NCI-H774 (cell line): ENCODE measurements at places on chromosomes 12 and 14.

GRCh38 chr14:21382886-21383847 lies 652 bp downstream of the SUPT16H start:
- DNase-seq, result peak; percentile 11

- peak; percentile 77 for DNase-seq
Measured at GRCh38 chr12:31518680-31519227, 72.2 kb downstream of the DENND5B start.

DNA sequence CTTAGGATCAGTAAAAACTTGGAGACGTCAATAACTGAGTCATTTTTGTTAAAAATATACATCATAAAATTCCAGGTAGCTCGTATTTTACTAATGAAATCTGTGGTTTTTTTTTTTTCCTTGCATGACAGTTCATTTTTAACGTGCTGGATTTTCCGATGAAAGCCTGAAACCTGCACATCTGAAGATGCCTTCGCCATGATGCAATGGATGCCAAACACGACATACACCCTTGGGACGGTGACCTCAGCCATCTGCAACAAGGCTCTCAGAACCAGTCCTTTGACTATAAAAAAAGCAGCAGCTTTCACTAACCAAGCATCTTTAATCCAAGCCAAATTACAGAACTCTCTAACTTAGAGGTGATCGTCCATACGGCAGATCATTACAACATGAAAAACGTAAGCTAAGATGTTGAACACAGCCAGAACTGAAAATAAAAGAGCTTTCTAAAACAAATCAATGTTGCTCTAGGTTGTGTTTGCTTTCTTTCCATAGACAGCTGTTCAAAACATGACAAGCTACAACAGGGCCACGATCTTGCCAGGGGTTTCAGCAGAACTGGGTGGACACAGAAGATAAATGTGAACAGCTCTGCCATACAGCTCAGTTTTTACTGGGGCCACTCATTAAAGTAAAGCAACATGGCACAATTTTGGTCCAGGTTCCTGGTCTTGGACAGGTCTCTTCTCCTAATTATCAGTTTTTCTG lies 7.8 kb downstream of the NIN start:
- no peak for DNase-seq

GRCh38 chr12:1282670-1283315 lies 291.8 kb downstream of the ERC1 start:
- no peak for DNase-seq

DNA sequence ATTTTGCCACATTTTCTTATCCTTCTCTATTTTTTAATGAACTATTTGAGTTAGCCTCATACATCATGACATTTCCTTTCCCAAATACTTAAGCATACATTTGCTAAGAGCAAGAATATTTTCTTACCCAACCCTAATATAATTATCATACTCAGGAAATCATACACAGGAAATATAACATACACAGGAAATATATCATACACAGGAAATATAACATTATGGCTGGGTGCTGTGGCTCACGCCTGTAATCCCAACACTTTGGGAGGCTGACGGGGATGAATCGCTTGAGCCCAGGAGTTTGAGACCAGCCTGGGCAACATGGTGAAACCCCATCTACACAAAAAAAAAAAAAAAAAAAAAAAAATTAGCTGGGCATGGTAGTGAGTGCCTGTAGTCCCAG lies 4.9 kb downstream of the NCKAP1L start:
- no peak for DNase-seq

GRCh38 chr14:106665814-106666213 lies 1139.4 kb downstream of the TMEM121 start:
- no peak for DNase-seq

DNA sequence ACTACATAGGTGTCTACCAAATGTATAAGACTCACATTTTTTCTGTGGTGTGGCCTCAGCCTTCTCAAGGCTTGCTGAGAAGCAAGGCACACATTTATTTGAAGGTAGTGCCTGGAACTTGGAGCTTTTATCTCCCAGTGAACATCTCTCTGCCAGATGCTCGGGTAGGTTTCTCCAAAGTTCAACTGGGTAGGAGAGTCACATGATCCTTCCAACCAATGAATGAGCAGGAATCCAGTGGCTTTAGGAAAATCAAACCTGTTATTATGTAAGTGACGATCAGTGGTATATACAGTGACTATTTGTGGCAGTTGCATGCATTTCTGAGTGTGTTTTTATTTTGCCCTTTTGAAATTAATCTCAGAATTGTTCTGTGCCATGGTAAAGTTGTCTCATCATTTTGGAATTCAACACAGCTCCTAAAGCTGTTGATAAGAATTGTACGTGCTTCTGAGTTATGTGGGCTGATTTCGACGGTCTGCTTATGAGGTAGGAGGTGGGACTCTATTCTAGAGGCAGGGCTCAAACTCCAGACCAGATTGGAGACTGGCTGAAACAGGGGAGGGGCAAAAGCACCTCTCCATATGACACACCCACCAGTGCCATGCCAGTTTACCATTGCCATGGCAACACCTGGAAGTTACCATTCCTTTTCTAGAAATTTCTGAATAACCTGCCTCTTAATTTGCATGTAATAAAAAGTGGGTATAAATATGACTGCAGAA lies 57.6 kb downstream of the EID3 start:
- no peak for DNase-seq
